ENCODE measurements at places on chromosomes 12 and 14.
A peak's percentile ranks its signal among the peaks of the same experiment; 100 is the strongest.

DNA sequence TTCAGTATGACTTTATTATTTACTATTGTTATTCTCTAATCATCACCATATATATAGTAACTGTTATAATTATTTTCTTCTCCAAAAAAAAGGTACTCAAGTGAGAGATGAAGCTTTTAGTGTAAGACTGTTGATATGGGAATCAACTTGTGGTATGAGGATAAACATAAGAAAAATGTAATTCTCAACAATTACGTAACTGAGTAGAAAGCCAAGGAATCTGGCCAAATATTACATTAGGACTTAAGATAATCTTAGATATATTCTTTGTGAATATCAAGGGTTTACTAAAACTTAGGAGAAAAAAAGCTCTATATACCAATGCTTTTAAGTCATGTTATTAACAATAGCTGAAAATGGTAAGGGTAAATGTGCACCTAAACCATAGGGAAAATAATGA lies 13.3 kb downstream of the SENP1 start:
- no peak for DNase-seq

DNA sequence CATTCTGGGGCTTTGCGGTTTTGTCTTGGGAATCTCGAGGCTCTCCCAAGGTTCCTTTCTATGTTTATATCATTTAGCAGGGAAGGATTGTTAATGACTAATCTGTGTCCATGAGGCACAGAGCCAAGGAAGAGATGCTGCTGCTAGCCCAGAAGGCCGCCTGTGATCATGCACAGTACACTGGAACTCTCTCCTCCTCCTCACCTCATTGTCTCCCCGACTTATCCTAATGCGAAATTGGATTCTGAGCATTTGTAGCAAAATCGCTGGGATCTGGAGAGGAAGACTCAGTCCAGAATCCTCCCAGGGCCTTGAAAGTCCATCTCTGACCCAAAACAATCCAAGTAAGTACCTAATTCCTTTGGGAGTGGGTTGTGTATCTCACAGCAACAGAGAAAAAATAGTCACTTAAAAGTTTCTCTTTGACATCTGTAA lies at the start of gene NR1H4:
Gene NR1H4, plus strand, starts transcription at position 151 of the 435 bp plus-strand sequence. CDS start 19,458 bp downstream, outside the sequence.
- no peak for DNase-seq

DNA sequence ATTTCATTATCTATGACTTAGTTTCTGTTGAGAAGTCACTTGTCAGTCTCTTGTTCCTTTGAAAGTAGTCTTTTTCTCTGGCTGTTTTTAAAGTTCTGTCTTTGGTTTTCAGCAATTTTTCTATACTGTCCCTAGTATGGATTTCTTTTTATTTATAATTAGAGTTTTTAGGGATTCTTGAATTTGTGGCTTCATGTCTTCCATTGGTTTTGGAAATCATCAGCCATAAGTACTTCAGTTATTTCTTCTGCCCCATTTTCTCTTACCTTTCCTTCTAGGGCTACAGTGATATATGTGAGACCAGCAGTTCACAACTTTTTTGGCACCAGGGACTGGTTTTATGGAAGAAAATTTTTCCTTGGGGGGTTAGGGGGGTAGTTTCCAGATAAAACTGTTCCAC lies 90.0 kb upstream of the EVL start:
- DNase-seq = no peak

DNA sequence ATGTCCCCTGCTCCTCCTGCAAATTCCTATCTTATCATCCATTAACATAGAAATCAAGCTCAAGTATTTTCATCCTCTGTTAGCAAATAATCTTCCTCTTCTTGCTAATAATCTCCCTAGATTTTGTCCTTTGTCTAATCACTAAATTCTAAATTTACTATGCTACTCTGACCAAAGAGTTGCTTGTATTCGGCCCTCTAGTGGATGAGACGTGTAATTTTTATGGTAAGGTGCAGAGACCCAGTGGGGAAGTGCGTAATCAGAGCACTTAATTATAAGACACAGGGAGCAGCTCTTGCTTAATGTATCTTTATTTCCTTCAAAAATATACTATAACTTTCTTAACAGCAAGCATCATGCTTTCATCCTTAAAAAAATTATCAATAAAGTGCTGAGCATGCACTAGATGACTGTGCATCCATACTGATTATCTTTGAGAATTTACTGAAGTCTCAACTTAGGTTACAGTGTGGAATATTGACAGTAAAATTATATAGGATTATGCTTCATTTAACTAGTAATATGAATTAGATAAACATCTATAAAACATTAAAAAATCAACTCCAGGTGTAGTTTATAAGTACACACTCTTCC lies 212.6 kb downstream of the SLC16A7 start:
- DNase-seq = peak; percentile 50

DNA sequence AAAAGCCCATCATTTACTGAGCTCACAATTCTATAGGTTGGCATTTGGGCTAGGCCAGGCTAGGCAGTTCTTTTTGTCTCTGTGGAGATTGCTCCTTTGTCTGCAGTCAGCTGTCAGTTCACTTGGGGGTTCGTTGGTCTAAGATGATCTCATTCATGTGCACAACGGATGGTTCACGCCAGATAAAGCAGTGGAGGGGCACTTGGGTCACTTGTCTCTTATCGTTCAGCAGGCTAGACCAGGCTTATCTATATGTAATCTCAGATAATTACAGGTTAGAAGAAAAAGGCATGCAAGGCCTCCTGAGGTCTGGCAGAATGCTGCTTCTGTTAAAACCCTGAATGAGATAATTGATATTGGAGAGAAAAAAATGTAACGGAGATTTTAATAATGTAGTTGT lies 119.0 kb upstream of the ATP2B1 start:
- no peak for DNase-seq

DNA sequence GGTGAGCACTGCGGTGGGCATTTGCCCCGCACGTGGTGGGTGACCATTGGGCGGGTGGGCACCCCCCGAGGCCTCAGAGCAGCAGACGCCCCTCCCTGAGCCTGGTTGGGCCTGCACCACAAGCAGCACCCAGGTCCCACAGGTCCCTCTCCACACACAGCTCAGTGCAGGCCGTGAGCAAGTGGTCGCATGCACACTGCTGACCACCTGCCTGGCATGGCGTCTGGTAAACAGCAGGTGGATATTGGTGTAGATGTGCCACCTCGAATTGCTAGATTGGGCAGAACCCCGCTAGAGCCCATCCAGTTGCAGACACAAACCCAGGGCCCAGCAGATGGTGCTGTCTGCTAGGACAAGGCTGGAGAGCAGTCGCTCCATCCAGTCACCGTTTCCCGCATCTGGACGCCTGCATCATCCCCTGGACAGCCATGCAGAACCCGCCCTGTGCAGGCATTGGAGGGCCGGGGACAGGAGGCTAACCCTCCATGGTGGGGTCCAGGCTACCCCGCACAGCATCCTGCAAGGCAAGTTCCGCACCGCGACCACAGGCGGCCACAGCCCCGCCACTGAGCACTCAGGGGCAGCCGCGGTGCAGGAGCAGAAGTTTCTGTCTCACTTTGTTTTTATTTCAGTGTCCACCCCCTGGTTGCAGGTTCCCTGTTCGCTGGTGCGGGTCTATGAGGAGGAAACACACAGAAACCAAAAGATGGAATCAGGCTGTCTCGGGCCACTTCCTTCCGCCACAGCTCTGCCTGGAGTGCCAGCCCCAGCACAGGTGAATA lies 45.6 kb upstream of the RIMBP2 start:
- DNase-seq = peak; percentile 75

DNA sequence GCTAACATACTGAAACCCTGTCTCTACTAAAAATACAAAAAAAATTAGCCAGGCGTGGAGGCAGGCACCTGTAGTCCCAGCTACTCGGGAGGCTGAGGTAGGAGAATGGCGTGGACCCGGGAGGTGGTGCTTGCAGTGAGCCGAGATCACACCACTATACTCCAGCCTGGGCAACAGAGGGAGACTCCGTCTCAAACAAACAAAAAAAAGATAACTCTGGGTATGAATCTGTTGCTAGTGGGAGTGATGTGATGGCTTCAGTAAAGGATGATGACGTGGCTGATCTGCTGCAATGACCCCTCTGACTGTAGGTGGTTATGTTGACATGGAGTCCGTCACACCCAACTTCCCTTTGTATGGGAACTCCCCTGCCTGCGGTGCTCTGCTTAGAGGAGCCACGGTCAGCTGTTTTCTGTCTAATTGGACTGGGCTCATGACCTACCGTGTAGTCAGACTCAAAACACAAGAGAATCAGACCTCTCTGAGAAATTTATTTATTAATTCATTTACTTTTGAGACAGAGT lies 59.1 kb upstream of the MED13L start:
- peak; percentile 80 for DNase-seq

DNA sequence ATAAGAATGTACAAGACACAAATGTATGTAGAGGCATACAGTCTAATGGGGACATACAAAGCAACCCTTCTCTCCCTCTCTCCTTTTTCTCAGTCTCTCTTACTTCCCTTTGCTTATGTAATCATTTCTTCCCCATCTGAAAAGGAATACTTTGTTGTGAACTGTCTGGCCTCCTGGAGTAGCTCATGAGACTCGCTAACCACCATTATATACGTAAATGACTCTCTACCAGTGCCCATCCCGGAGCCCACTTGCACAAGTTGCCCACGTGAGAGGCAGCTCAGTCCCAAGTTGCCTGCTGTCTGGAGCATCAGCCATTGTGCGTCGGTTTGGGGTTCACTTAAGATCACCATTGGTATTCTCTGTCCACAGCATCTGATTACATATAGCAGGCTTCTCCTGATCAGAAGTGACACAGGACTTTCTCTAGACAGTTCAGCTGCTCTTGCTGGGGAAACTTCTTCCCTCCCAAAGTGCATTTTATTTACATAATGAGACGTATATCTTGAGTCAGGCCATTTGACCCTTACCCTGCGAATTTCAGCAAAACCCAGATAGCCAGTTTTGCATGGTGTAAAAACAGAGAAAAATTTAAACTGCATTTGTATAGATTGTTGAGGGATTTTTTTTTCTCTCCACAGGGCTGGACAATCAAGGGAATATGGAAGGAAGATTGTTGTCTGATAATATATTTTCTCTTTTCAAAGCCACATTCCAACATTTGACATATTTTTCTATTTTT lies 220.7 kb upstream of the EGLN3 start:
- DNase-seq = no peak
